ENCODE measurements at places on chromosomes 2 and 18. TPM values are rescaled to one million over a fixed set of nuclear protein-coding genes. Genes with fewer than 3 reads are reported as not detected.

The PCARE gene
- under 0.01 TPM for total RNA-seq

The SERPINB3 gene
- not detected for total RNA-seq

The POLE4 gene
- 23.4 TPM for total RNA-seq

The KCNJ13 gene
- not detected for total RNA-seq

The CFAP65 gene
- 0.10 TPM for total RNA-seq

The STPG4 gene
- total RNA-seq = 1.2 TPM

The HOXD13 gene
- total RNA-seq = not detected

The IL36RN gene
- total RNA-seq = not detected

The OLA1 gene
- total RNA-seq = 59.9 TPM

The SERPINB13 gene
- total RNA-seq = not detected

The ILKAP gene
- total RNA-seq = 66.5 TPM

The NEU4 gene
- 8.5 TPM for total RNA-seq

The TACR1 gene
- total RNA-seq = under 0.01 TPM

The CAMKMT gene
- 13.9 TPM for total RNA-seq

The RDH14 gene
- total RNA-seq = 21.7 TPM

The ABCG8 gene
- total RNA-seq = not detected

The GCG gene
- not detected for total RNA-seq

The ELOA2 gene
- total RNA-seq = under 0.01 TPM

The SERPINB10 gene
- total RNA-seq = 5.7 TPM

The SERPINB7 gene
- total RNA-seq = not detected

The FIGN gene
- total RNA-seq = not detected

The PLEKHA3 gene
- 17.6 TPM for total RNA-seq

The INO80D gene
- 36.9 TPM for total RNA-seq

The CFC1 gene
- not detected for total RNA-seq

The SFT2D3 gene
- total RNA-seq = 14.8 TPM
